ENCODE measurements at places on chromosomes 16 and 17.
A peak's percentile ranks its signal among the peaks of the same experiment; 100 is the strongest.

DNA sequence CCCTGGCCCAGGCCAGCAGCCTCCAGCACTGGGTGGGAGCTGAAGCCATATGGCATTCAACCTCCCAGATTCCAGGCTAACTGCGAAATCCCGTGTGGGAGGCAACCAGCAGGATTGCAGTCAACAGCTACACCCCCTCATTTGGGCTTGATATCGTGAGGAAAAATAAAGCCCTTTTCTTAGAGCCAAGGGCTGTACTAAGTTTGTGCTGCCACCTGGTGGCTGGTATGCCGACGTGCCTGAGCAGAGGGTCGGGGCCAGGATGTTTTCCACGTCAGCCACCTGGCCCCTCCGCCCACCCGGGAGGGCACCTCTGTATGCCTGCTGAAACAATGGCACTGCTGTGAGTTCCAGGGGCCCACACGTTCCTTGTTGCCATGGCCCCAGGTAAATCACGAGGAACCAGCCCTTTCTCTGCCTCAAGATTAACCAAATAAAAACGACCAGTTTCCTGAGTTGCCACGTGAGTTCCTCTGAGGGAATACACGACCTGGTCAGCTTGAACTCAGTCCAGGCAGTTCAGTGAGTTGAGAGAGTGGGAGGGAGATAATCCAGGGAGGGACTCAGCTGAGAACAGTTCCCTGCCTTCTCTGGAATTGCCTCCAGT lies 9.0 kb downstream of the TMEM98 start:
- ATAC-seq: peak; percentile 62

- no peak for ATAC-seq
Observed at GRCh38 chr17:77132411-77133086, 8.2 kb upstream of the SEC14L1 start.

GRCh38 chr17:8481089-8481488 lies 45.4 kb downstream of the NDEL1 start:
- no peak for ATAC-seq

DNA sequence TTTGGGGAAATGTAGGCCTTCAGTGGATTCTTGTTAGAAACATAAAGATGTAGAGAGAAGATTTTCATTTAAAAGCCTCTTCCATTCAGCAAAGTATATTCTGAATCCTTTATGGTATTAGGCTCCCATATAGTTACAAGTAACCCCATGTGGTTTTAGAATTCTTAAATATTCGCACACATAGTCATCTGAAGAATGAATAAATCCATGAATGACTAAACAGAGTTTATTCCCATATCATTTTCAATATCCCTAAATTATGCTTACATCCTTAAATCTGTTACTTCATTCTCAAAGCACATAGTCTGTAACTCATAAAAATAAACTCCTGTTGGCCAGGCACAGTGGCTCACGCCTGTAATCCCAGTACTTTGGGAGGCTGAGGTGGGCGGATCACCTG lies 962.1 kb downstream of the KCNJ18 start:
- ATAC-seq: no peak
